ENCODE measurements at places on chromosomes 12 and 14. TPM values are rescaled to one million over a fixed set of nuclear protein-coding genes. Genes with fewer than 3 reads are reported as not detected.

Gene MYH7
- not detected for total RNA-seq

Gene KLHDC1
- 2.0 TPM for total RNA-seq

Gene SLC5A8
- not detected for total RNA-seq

Gene ADCY6
- 0.04 TPM for total RNA-seq

DNA sequence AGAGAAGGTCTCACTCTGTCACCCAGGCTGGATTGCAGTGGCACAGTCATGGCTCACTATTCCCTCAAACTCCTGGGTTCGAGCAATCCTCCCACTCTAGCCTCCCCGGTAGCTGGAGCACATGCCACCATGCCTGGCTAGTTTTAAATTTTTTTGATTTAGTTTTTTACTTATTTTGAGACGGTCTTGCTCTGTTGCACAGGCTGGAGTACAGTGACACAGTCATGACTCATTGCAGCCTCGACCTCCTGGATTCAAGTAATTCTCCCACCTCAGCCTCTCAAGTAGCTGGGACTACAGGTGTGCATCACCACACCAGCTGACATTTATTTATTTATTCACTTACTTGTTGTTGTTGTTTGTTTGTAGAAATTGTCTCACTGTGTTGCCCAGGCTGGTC, 22.2 kb upstream of the DIP2B start:
- no peak overlapping the region for H3K4me3 ChIP-seq
- no peak overlapping the region for H3K27ac ChIP-seq
- no peaks in the 10 kb centered on the region for H3K27me3 ChIP-seq

DNA sequence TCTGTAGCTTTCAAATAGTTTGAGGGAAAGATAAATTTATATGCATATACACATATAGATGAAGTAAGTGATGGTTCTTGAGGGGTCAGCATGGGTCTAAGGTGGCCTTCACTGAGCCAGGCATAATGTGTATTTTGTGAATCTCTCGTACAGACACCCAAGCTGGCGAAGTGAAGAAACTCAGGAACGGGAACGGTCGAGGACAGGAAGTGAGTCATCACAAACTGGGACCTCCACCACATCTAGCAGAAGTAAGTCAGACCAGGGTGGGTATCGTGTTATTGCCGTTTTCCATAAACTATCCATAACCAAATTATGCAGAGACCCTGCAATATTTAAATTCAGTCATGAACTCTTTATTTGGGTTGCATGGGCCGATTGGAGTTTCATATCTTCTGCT, 15.4 kb upstream of the TNS2 start:
- H3K27ac ChIP-seq = no peak overlapping the region
- no peak for DNase-seq
- peaks cover 52% of the 10 kb centered on the region for H3K36me3 ChIP-seq
- H3K27me3 ChIP-seq = no peaks in the 10 kb centered on the region
- H3K4me3 ChIP-seq = no peak overlapping the region

GRCh38 chr12:53729644-53730043, 2.4 kb upstream of the CALCOCO1 start:
- no peaks in the 10 kb centered on the region for H3K27me3 ChIP-seq
- H3K36me3 ChIP-seq = peaks cover 6% of the 10 kb centered on the region
- H3K27ac ChIP-seq = no peak overlapping the region
- no peak overlapping the region for H3K4me3 ChIP-seq
- peaks cover 23% of the 10 kb centered on the region for H3K4me1 ChIP-seq

- H3K27me3 ChIP-seq = no peaks in the 10 kb centered on the region
- H3K4me3 ChIP-seq = no peak overlapping the region
- no peaks in the 10 kb centered on the region for H3K36me3 ChIP-seq
- DNase-seq = no peak
Observed at GRCh38 chr12:113129664-113130456, 5.7 kb downstream of the RASAL1 start.

GRCh38 chr12:100326208-100326607, 30.7 kb upstream of the SLC17A8 start:
- DNase-seq = no peak
- no peaks in the 10 kb centered on the region for H3K27me3 ChIP-seq
- H3K4me1 ChIP-seq = no peaks in the 10 kb centered on the region
- no peak overlapping the region for H3K4me3 ChIP-seq
- H3K36me3 ChIP-seq = no peaks in the 10 kb centered on the region
